ENCODE measurements at places on chromosomes 3 and 15.
A peak's percentile ranks its signal among the peaks of the same experiment; 100 is the strongest.

- peak; percentile 84 for DNase-seq
These were observed 16.7 kb upstream of the CMTM7 start for GRCh38 chr3:32374788-32375595.

DNA sequence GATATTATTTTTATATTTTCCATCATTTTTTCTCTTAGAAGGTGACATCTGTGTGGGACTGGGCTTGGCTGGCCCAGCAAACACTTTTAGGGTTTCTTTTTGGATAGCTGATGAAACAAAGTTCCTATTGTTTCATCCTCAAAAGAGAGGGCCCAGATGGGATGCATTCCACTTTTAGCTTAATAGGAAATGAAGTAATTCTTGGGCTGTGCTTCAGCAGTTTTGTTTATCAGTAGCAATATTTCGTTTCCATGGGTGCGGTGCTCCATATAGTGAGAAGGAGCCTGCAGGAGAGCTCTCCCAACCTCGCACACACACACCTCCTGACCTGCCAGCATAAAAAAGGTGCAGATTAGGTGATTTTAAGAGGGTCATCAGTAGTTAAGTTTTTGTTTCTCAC lies 147.5 kb downstream of the AKAP13 start:
- no peak for DNase-seq

- no peak for DNase-seq
These were observed 1.1 kb downstream of the LSAMP start for GRCh38 chr3:116444115-116444747.

DNA sequence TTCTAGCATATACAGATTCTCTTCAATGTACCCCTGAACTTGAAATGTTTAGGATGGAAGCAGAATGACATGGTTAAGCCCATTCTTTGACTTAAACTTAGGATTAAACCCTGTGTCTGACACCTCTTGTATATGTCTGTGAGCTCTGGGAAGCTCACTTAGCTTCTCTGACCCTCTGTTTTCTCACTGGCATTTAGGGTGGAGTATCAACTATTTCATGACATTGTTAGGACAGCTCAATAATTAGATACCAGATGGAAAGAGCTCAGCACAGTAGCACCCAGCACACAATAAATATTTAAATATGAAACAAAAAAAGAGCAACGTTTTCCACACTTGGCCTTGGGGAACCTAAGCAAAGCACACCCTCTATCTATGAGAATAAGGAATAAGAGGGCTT lies 18.2 kb upstream of the RPS17 start:
- DNase-seq: no peak

DNA sequence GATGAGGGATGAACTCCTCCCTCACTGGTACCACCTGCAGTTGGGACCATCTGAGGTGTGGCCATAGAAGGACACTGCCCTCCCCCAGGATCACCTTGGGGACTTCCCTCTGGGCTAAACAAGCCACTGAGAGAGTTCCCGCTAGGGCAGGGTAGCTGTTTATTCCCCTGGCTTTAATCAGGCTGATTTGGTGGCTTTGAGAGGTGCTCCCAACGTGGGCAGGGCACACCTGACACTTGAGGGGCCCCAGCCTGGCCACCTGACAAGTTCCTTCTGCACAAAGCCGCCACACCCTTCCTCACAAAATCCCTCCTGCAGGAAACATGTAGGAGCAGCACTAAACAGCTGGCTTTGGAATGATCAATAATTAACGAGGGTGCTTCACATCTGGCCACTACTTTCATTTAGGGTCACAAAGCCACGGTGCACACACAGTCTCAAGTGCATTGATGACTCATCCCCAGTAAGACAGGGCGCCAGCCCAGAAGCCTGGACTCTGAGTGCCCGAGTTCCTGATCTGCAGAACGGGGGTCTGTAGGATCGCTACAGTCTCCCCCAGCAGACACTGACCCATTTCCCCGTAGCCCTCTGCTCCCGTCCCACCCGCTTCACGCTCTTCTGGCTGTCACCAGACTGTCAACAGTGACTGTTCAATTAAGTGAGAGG lies 75.1 kb downstream of the ATP10A start:
- DNase-seq: no peak

DNA sequence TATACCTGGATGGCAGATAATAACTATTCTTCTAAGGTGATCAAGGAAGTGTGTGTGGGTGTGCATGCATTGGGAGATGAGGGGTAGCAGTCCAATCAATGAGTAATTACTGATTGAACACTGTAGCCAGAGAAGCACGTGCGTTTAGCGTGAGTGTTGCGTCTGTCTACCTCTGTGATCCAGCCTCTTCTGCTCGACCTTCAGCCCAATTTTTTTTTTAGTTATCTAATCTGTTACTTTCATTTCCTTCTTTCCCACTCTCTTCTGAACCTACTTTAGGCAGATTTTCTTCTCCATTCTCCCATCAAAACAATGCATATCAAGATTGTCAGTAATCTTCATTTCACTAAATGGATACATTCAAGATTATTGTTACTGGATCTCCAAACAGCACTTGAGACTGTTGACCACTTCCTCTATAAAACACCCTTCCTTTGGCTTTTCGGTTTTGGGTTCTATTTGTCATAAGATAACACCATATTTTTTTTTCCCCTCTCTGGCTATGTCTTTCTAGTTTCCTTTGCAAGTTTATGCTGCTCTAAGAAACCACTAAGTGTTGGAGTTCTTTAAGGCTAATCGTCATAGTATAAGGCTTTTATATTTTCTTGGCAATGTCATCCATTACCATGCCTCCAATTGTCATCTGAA lies 41.0 kb downstream of the MCTP2 start:
- DNase-seq: peak; percentile 5

DNA sequence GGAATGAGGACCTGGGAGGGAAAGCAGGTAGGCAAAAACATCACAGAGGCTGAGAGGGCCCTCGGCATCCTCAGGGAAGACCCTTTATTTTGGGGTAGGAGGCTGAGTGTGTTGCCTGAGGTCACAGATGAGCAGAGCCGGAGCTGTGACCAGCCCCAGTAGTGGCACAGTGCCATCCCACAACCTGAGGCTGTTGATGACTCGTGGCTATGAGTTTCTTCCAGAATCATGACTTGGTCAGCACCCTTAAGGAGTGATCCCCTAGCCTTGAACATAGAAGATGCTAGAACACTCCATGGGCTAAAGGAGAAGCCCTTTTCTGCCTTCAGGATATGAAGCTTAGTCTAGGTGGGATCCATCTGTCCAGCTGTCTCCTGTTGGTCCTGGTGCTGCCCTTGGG lies 19.5 kb upstream of the CXCR6 start:
- no peak for DNase-seq

DNA sequence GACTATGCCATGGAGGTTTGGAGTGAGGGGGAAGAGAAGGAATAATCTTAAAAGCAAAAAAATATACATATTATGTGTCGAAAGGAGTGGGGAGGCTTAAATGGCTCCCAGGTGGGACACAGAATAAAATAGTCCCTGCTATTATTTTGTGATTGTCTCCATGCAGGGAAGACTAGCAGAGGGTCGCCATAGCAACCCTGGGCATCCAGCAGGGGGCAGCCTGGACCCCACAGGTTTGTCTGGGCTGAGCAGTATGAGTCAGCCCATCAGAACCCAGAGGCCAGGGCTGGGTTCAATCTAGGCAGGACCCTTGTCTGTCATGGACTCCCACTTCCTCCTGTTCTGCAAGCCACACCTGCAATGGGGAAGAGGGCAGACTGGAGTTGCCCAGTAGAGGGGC lies 17.6 kb upstream of the LINGO1 start:
- no peak for DNase-seq

DNA sequence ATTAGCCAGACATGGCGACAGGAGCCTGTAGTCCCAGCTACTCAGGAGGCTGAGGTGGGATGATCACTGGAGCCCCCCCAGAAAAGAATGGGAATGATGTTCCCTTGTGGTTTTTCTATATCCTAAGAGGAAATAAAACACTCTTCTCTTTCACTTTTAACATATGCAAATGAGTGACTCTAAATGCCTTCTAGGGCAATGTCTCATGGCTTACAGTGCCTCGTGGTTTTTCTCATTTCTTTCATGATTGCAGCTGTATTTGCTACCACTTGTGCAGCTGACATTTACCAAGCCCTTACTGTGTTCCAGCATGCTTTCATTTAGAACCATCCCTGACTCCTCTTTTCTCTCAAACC lies 26.4 kb downstream of the STOML1 start:
- DNase-seq: no peak

GRCh38 chr15:78950343-78950742 lies 5.5 kb upstream of the CTSH start:
- no peak for DNase-seq

- DNase-seq: no peak
These were observed 62.5 kb upstream of the ANKRD28 start for GRCh38 chr3:15860014-15860934.

- DNase-seq: no peak
These were observed 13.0 kb upstream of the SEC62 start for GRCh38 chr3:169953462-169954141.

GRCh38 chr15:101151288-101151687 lies 100.6 kb downstream of the CHSY1 start:
- DNase-seq: no peak

DNA sequence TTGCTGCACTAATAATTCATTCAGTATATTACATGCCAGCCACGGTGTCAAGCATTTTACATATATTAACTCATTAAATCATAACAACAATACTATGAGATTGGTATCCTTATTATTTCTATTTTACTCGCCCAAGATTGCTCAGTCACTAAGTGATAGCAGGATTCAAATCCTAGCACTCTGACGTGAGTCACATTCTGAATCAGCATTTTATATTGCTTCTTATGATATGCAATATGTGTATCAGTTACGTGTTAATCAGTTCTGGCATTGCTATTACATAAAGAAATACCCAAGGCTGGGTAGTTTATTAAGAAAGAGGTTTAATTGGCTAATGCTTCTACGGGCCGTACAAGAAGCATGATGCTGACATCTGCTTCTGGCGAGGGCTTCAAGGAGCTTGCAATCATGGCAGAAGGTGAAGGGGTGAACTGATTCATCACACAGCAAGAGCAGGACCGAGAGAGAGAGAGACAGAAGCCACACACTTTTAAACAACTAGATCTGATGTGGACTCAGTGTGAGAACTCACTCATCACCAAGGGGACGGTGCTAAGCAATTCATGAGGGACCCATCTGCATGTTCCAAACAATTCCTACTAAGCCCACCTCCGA lies 166.5 kb upstream of the TMCO5A start:
- DNase-seq: no peak

- no peak for DNase-seq
These were observed 106.5 kb downstream of the MYO9A start for GRCh38 chr15:72011302-72011942.

DNA sequence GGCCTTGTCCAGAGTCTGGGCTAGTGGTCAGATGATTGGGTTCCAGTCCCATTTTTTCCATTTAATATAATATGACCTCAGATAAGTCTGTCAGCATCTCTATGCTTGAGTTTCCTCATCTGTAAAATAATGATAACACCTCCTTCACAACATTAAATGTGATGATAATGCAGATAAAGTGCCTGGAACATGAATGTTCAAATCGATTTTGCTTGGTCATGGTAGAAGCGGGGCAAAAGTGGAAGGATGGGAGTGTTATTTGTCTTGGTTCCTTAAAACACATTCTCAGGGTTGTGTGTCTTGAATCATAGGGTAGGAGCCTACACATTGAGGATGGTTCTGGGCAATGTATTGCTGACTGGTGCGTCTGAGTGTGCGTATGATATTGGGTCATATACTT lies 16.9 kb downstream of the ARIH2 start:
- no peak for DNase-seq

GRCh38 chr3:153970047-153970446 lies 151.1 kb upstream of the ARHGEF26 start:
- DNase-seq: no peak

DNA sequence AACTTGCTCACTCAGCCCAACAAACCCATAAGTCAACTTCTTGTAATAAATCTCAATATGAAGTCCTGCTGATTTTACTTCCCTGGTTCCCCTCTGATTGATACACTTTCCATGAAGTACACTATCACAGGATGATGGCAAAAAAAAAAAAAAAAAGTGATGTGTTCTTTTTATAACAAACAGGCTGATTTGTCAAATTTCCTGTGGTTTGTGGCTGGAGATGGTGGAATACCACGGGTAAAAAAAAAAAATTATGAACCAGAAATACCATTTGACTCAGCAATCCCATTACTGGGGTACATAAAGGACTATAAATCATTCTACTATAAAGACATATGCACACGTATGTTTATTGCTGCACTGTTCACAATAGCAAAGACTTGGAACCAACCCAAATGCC lies 10.7 kb upstream of the SERPINI2 start:
- DNase-seq: no peak

- DNase-seq: no peak
These were observed 10.0 kb downstream of the TIMMDC1 start for GRCh38 chr3:119508172-119508845.

- DNase-seq: no peak
These were observed 443.3 kb downstream of the MAGI1 start for GRCh38 chr3:65595222-65596028.

DNA sequence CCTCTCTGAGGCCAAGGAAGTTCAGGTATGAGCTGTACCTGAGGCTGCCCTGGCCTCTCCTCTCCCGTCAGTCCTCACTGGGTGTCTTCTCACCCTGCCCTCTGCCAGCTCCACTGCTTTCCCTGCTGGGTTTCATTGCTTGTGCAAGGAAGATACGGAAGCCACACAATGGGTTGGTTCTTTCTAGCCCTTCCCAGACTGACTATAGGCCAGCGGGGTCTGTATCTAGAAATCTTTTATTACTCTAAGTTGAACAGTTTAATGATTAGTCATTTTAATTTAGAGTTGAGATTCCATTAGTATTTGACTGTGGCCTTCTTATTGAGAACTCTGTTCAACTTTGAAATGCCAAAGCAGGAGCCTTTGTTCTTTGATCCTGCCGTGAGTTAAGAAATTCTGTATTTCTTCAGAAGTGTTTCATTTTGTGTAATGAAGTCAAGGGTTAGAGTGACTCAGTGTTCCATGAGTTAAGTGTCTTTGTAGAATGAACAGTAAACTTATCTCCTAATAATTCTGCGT lies 16.2 kb downstream of the C3orf62 start:
- no peak for DNase-seq

DNA sequence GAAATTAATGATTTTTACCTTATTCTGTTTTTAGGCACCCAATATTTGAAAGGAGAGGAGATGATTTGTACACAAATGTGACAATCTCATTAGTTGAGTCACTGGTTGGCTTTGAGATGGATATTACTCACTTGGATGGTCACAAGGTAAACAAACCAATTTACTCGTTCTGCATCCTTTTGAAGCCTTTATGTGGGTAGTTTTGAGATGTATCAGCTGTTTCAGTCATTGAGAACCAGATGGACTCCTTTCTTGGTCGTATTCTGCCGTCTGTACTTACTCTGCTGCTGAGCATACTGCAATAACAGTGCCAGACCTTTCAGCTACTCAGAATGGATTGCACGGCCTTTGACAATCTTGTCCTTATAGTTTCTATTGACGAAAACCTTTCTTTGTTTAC lies 13.3 kb downstream of the DNAJB11 start:
- no peak for DNase-seq

- DNase-seq: no peak
These were observed 104.2 kb downstream of the AGBL1 start for GRCh38 chr15:86183596-86184491.

All from effector memory CD8-positive, alpha-beta T cell (primary cell).